Activated CD4-positive, alpha-beta memory T cell treated with anti-CD3 and anti-CD28 coated beads, Interleukin-2, amount 10 ng/mL, durations not matched to agents 7 days and 5 days (primary cell): ENCODE measurements at places on chromosomes 5 and 9. TPM values are rescaled to one million over a fixed set of nuclear protein-coding genes. Genes with fewer than 3 reads are reported as not detected.

Gene AGXT2
- not detected for total RNA-seq

Gene PPIP5K2
- 53.7 TPM for total RNA-seq

Gene NR5A1
- total RNA-seq: not detected

Gene SHLD3
- 4.3 TPM for total RNA-seq

Gene IL9
- not detected for total RNA-seq

Gene TICAM2
- 2.5 TPM for total RNA-seq

Gene FAM219A
- 12.3 TPM for total RNA-seq

Gene PCDHB7
- total RNA-seq: not detected

Gene ZNF879
- 4.7 TPM for total RNA-seq

Gene SLIT3
- total RNA-seq: not detected

Gene NEUROG1
- not detected for total RNA-seq

Gene SEMA4D
- total RNA-seq: 350 TPM

Gene TAF11L10
- total RNA-seq: not detected

Gene IFNA21
- total RNA-seq: not detected

Gene CDC42SE2
- total RNA-seq: 166 TPM

Gene PCAT7
- not detected for total RNA-seq

Gene C5orf63
- total RNA-seq: 6.6 TPM

Gene C5orf46
- not detected for total RNA-seq

Gene DEPDC1B
- 42.3 TPM for total RNA-seq

Gene RNF208
- total RNA-seq: 2.2 TPM

Gene NSG2
- not detected for total RNA-seq

Gene HTR1A
- not detected for total RNA-seq

Gene C9orf153
- not detected for total RNA-seq

Gene SLC36A2
- total RNA-seq: not detected

Gene NPR2
- 7.7 TPM for total RNA-seq

Gene BARHL1
- total RNA-seq: not detected

Gene SPINK4
- not detected for total RNA-seq

Gene NPR3
- total RNA-seq: not detected

Gene DRD1
- not detected for total RNA-seq

Gene UNC5A
- not detected for total RNA-seq

Gene TBC1D2
- 11.9 TPM for total RNA-seq

Gene CATSPER3
- total RNA-seq: 0.55 TPM

Gene SPATA31D4
- total RNA-seq: not detected

Gene DCTN4
- total RNA-seq: 38.6 TPM

Gene KCNV2
- total RNA-seq: not detected

Gene MARCOL
- total RNA-seq: not detected

Gene FXN
- total RNA-seq: 22.5 TPM

Gene FAM221B
- total RNA-seq: not detected

Gene FOXD4L6
- total RNA-seq: not detected

Gene CDC23
- total RNA-seq: 33.3 TPM
